ENCODE measurements at places on chromosomes 1 and 21.

- DNase-seq, result no peak
Measured at GRCh38 chr21:31173881-31174555, 135.7 kb upstream of the KRTAP19-8 start.

DNA sequence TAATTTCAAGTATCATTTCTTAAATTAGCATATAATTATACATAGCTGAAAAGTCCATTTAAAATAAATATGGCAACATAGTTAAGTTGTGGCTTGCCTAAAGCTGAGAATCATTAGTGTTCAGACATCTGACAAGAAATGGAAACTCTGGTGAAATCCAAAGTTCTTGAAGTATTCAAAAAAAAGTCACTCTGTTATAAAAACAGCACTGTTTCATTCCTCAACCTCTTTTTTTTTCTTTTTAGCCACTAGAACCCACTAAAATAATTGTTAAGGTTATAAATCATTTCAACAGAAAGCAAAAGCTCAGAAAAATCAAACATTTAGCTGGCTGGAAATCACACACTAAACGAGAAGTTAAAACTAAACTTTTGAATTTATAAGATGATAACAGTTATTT lies 476.7 kb downstream of the LTN1 start:
- DNase-seq, result no peak

- no peak for DNase-seq
Measured at GRCh38 chr1:188061881-188062280, 1233.1 kb downstream of the PLA2G4A start.

DNA sequence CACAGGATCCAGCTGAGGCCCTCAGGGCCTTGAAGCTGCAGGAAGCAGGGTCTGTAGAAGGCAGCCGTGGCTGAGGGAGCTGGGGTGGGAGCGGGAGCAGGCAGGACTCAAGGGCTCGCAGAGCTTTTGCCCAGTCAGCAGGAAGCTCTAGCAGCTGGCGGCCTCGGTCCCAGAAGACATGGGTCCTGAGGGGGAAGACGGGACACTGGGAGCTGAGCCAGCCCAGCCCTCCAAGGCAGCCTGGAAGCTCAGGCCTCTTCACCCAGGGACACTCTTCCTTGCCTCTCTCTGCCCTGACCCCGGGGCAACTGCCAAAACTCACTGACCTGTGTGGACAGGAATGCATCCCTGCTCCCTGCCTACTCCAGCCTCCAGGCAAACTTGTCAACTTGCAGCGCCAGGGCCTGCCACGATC lies 8.9 kb downstream of the ADGRB2 start:
- DNase-seq, result no peak

- DNase-seq, result no peak
Measured at GRCh38 chr1:14486401-14487201, 111.9 kb upstream of the KAZN start.

DNA sequence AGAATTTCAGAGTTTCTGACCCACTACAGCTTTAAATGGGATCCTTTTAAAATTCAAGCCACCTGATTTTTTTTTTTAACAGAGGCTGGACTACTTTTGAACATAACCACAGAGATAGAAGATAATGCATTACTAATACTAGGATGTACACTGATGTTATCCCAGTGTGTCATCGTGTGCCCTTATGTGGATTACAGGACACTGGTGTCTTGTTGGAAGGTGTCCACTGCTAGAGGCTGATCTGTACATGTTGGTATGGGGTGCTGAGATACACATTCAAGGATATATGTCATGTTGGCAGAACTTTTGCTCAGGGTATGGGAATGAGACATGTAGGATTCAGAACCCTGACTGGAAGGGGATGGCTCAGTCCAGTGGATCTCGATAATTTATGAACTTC lies 56.3 kb downstream of the INAVA start:
- no peak for DNase-seq

- DNase-seq, result no peak
Measured at GRCh38 chr1:11314959-11315358, 42.0 kb downstream of the UBIAD1 start.

GRCh38 chr1:12548973-12549459 lies 69.0 kb downstream of the DHRS3 start:
- DNase-seq, result no peak

DNA sequence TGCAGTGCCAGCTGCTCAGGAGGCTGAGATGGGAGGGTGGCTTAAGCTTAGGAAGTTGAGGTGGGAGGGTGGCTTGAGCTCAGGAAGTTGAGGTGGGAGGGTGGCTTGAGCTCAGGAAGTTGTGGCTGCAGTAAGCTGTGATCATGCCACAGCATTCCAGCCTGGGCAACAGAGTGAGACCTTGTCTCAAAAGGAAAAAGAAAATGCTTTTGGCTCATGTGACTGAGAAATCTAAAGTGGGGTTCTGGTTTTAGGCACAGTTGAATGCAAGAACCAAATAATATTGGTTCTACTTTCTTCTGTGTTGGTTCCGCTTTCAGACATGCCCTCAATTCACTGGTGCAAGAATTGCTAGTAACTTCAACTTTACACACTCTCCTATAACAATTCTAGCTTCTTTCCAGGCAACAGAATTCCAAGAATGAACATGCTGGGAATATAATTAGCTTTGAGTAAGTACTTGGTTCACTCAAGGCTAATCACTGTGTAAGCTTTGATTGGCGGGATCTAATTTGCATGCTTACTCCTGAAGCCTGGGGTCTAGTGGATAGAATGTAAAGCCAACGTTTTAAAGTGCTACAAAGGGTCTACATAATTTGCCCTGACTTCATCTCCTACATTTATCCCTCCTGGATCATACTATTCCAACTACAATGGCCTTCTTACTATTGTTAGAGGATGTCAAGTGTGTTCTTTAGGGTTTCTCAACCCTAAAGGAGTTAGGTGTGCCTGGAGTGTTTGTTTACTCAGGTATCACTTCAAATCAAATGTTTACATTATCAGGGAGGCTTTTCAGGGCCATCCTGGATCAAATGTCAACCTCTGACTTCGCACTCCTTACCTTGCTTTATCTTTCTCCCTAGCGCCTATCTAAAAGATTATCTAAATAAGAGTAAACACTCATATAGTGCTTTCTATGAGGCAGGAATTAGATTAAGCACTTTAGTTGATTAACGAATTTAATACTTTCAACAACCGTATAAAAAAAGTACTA lies 115.1 kb downstream of the SLC16A1 start:
- DNase-seq, result no peak

GRCh38 chr1:156122519-156123355 lies 8.2 kb downstream of the LMNA start:
- DNase-seq, result peak; percentile 52

DNA sequence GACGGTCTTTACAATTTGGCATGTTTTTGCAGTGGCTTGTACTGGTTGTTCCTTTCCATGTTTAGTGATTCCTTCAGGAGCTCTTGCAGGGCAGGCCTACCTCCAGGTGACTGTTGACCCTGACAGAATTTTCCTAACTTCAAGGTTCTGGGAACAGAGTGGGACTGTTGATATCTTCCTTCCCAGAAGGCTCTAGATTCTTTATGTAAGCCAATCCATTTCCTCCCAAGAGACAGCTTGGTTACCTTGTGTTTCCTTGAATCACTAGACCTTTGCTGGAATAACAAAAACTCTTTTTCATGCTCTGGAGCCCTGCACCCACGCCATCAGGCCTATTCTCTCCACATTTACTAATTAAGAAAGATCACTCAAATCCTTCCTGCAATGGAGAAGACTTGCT lies 67.0 kb downstream of the C21orf91 start:
- no peak for DNase-seq

GRCh38 chr1:94247138-94248094 lies 10.0 kb upstream of the ARHGAP29 start:
- peak; percentile 7 for DNase-seq

GRCh38 chr1:22197644-22198043 lies 54.7 kb upstream of the WNT4 start:
- no peak for DNase-seq

GRCh38 chr1:106568201-106568974 lies 488.1 kb upstream of the PRMT6 start:
- no peak for DNase-seq

DNA sequence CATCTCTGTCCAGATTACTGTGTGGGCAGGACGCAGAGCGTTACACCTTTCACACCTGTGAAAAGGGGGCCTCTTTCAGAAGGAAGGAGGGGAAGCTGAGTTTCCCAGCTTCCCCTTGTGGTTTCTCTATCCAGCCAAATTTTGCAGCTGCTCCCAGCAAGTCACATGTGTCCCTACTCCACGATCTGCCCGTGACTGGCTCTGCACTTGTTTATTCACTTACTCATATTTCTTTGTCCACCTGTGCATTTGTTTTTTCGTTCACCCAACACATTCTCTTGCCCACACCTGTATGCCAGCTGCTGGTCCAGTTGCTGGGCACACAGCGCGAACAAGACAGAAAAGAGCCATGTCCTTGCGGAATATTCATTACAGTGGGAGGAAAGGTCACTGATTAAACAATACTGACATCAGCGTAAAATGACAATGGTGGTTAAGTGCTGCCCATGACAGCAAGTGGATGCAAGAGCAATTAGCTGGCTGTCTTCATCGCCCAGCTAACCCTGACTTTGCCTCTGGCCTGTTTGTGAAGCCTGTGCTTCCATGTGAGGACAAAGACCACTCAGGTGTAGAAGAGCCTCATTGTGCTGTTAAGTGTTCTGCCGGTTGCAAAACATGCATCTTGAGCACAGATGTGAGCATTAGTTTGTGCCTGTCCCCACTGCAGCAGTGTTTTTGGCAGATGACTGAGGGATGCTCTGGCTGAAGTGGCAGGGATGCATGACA lies 28.6 kb upstream of the NEK2 start:
- no peak for DNase-seq

Data from DMS 273 treated with DMSO at 0.1 percent for 48 hours (cell line).